Common myeloid progenitor, CD34-positive (primary cell): ENCODE measurements at places on chromosomes 4 and X.

GRCh38 chrX:38055170-38055847 is 49.0 kb downstream of the SYTL5 start:
- no peak for DNase-seq

DNA sequence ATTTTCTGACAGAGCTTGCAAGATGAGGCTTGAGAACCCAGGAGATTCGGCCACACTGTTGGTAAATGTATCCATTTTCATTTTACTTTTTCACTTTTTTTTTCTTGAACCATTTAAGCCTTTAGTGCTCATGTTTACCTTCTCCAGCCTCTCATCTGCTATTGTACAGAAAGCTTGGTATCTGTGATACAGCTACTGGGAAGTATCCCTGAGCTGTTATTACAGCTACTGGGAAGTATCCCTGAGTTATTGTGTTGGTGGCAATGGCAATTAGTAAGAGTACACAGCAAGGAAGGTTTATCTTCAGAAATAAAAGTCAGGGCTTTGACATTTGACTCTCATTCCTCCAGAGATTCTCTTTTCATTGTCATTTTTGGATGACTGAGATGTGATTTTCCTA is 11.8 kb downstream of the CTSO start:
- no peak for DNase-seq

DNA sequence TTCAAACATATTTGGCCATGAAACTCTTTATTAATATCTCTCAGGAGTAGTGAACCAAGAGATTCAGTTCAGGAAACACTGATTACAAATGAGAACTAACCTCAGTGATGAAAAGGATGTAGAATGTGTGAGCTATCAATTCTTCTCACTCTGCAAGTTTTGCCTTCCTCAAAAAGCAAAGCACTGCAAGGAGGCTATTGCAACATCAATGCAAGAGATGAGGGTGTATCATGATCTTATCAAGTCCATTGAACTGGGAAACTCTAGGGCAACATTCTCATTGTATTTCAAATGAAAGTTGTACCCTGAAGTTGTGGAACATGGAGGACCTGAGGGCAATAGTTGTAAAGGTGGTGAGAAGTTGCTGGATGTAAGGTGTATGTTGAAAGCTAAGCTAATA is 56.4 kb upstream of the VEGFC start:
- no peak for DNase-seq

- DNase-seq: peak; percentile 6
These were observed 550.9 kb upstream of the BOD1L1 start for GRCh38 chr4:14178421-14178820.

DNA sequence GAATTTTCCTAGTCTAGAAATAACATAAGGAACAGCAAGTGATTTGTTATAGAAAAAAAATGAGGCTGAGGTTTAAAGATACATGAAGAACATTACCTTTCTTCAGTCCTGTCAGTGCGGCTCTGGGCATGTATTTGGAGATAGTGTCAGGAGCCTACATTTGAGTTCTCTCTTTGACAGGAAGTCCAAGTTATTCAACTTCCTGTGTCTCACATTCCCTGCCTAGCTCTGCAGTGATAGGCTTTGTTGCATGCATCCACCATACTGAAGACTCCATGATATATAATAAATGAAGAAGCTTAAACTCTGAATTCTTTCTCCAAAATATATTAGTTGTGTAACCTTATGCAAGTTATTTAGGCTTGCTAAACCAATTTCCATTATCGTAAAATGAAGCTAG is 148.7 kb downstream of the RELL1 start:
- no peak for DNase-seq

DNA sequence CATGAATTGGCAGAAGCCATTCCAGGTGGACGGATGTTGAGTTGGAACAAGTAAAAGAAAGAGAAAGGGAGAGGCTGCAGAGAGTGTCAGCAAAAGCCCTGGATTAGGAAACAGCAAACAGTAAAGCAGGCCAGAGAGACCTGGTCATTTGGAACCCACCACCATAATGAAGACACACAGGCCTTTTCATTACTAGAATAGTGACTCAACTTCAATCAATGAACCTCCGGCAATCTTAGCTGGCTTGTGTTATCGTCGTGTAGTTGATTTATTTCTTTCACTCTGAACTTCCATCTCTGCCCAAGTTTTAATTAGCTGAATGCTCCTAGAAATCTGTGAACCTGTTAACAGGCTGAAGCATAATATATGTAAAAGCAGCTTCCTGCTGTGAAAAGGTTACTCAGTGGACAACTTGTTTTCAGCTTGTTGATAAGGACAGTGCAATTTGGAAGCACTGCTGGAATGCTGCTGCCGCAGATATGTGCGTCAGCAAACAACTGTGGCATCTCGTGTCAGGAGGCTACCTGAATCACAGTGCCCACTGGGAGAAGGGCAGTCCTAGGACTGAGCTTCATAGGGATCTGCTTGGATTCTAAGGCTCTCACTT is 68.8 kb downstream of the SPANXN4 start:
- no peak for DNase-seq

GRCh38 chr4:53234669-53235068 is 131.2 kb downstream of the SCFD2 start:
- DNase-seq: no peak

- DNase-seq: peak; percentile 79
These were observed 1.4 kb downstream of the DDX3X start for GRCh38 chrX:41335198-41335957.

DNA sequence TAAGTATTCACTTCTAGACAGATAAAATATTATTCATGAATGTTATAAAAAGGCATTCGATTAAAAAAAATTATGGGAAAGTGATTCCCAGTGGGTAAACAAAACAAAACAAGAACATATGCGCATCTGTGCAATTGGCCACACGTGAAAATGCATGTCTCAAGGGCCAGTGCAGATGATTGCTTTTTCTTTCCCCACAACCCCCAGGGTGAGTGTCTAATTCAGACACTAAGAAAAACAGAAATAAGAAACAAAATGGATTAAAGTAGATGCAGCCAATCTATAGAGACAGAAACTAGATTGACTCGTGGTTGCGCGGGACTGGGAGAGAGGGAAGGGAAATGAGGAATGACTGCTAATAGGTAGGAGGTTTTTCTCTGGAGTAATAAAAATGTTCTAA is 49.5 kb downstream of the GPM6A start:
- DNase-seq: no peak

DNA sequence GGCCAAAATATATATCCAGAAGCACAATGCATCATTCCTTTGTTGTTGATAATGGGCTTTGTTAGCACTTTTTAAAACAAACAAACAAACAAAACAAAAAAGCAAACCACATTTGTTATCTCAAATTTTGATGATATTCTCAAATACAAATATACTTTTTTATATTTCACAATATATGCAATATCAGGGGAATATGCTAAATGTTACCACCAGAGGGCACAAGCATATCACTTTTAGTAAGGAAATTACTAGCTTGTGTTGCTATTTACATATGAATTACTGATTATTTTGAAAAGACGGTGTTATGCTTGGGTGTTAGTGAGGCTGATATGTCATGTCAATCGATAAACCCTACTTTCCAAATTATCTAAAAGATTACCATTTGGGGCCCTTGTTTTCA is 29.1 kb downstream of the RIPPLY1 start:
- DNase-seq: peak; percentile 51

DNA sequence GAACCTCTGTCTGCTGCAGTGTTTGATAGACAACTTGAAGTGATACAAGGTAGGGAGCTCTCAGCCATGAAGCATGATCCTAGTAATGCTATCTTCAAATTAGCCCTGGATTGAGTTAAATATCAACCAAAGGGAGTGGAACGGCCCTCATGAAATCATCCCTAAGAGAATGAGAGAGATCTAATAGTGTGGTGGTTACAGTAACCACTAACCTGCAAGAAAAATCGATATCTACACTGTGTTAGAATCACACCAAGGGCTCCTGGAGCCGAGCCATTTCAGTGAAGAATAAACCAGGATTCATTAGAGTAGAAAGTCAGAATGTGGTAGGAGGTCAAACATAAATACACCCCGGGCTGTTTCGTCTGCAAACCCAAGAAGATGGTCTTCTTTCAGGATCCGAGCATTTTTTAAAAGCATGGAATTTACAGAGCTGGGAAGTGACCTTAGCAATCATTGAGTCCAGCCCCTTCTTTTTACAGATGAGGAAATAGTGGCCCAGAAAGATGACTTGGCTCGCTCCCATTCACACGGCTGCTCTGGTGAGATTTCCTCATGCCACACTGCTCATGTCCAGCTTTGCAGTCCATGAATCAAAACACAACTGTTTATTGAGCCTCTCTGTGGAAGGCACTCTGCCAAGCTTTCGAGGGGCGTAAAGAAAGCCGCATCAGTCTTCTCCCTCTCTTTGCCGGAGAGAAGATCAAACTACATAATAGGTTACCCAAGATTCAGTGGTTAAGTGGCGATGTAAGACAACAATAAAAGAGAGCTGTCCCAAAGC is 5.5 kb upstream of the DCTD start:
- DNase-seq: no peak

DNA sequence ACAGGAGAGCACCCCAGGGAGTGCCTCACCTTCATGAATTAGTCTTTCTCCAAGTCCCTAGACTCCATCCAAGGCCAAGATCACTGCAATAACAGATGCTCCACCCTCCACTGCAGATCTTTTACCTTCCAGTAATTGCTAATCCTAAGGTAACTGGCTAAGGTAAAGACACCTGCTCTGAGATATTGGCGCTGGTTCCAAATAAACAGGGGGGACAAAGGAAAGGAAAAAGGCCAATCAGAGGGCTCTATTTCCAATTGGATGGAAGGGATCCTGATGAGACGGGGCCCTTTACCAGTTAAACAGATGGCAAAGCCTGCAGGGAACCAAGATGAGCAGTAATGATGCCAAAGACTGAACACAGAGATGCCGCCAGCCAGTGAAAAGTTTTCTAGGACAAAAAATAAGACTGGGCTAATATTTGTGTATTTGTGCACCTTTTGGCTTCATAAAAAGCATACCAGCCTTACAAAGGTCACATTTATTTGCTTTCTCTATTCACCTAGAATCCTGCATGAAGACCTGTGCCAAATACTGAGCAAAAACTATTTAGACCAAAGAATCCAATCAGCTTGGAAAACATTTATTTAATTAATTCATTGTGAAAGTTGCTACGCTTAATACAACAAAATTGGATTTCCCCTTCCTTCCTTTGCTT is 148.5 kb downstream of the PPP3CA start:
- DNase-seq: no peak

DNA sequence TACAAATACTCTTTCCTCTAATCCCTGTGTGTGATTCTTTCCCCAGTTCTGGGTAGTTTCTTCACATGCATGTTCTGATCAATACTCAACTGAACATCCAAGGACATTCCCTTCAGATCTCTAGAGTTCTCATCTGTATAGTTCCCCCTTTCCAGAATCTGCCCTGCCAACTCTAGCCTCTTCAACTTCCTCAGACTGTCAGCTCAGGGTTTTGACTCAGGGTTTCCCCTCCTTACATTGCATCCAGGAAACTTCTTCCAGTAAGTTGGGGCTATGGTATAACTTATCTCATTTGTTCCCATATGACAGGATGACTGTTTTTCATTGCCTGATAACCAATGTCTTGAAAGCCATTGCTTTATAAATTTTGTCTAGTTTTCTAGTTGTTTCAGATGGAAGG is 14.2 kb upstream of the ANKRD17 start:
- DNase-seq: peak; percentile 23

- no peak for DNase-seq
These were observed 111.0 kb downstream of the ASB9 start for GRCh38 chrX:15158736-15159406.

- DNase-seq: peak; percentile 58
These were observed 29.2 kb downstream of the IGFBP7 start for GRCh38 chr4:57080781-57081650.

GRCh38 chrX:23919148-23919547 is 11.3 kb downstream of the CXorf58 start:
- DNase-seq: no peak

- no peak for DNase-seq
These were observed 126.9 kb upstream of the GIMD1 start for GRCh38 chr4:106495476-106495875.
